RPMI7951 (cell line): ENCODE measurements at places on chromosomes 16 and 17. TPM values are rescaled to one million over a fixed set of nuclear protein-coding genes. Genes with fewer than 3 reads are reported as not detected.

DNA sequence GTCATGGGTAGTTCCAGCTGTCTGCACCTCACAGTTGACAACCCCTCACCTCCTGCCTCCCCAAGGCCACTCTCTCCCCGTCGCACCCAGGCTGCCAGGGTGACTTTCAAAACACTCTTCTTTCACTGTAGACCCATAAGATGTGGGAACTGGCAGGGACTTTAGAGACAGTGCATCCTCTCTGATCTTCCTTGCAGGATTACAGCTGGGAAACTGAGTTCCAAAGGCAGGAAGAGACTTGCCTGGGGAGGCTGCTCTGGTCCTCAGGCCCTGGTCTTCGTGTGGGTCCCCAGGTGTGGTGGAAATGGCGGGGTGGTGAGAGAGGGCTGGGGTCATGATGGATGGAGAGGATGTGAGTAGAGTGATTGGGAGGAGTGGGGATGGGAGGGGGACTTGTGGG is 21.9 kb upstream of the NKD1 start:
- DNase-seq, result no peak

- DNase-seq, result no peak
Measured at GRCh38 chr16:67844497-67844896, 2.2 kb upstream of the NUTF2 start.

DNA sequence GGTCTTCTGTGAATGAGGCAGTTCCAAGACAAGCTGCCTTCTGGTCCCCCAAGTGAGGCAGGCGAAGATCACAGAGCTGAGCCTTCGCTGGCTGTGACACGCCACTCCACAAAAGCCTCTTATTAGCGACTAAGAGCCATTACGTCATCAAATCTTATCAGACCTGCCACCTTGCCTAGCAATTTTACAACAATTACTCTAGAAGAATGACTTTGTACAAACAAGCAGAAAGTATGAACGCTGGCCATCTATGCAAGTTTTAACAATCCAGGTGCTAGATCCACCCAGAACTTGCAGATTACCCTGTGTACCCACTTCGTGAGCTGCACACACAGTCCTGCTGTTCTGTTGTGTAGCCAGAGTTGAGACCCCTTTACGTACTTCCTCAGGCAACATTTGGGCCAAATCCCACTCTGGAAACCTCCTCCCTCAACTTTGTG is 3.8 kb upstream of the ICAM2 start:
- DNase-seq, result no peak

- DNase-seq, result peak; percentile 50
Measured at GRCh38 chr17:74176546-74177001, 26.9 kb upstream of the RPL38 start.

Gene SPNS2
- total RNA-seq, result not detected in 2 replicates

DNA sequence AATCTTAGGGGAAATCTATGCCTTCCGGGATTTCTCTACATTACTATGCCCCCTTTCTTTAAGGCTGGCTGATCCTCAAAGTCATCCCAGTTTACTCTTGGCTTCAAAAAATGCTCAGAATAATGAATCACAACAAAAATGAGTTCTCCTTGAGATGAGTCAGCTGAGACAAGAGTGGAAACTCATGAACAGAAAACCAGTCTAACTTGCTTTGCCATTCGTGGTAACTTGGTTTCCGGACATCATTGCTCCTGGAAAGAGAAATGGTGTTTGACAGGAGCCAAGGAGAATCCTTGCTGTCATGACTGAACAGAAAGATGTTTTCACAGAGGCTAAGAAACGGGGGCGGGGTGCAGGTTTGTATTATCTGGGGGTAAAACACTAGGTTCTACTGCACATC is 435.6 kb upstream of the DYNLRB2 start:
- DNase-seq, result peak; percentile 54

DNA sequence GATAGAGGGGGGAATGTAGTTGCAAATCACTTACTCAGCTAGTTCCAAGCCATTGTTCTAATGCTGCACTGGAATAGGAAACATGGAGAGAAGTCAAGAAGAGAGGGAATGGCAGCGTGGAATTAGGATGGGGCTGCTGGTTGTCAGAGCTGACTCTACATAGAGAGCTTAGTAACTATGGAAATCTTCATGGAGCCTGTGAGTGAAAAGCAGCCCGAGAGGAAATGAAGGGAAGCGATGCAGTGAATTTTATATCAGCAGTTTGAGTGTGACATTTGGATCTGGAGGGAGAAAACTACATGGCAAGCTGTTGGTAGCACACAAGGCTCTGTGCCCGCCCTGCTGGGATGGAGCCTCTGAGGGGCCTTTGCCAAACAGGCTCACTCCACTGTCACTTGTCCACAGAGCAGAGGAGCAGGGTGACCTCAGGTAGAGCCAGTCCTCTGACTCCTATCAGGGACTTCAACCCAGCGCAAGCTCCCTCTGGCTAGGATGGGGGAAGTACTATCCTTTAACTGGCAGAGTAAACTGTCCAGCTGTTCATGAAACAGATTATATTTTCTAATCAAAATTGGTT is 27.9 kb upstream of the PMFBP1 start:
- DNase-seq, result no peak

DNA sequence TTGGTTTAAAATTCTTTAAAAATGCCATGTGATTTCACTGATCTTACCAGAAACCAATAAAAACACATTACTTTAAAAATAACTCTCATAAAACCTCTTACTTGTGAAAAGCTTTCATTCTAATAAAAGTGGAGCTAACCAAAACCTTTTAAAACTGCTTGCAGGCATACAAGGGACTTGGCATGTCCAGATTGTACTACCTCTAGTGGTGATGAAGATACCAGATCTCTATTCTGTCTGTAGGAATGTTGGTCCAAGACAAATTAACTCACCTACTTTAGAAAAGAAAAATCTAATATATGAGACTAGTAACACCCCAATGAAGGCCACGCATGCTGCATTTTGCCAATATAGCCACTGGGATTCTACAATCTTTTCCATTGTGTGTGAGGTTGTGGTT is 151.0 kb upstream of the SALL1 start:
- peak; percentile 11 for DNase-seq

Gene SNAI3
- not detected in 2 replicates for total RNA-seq

DNA sequence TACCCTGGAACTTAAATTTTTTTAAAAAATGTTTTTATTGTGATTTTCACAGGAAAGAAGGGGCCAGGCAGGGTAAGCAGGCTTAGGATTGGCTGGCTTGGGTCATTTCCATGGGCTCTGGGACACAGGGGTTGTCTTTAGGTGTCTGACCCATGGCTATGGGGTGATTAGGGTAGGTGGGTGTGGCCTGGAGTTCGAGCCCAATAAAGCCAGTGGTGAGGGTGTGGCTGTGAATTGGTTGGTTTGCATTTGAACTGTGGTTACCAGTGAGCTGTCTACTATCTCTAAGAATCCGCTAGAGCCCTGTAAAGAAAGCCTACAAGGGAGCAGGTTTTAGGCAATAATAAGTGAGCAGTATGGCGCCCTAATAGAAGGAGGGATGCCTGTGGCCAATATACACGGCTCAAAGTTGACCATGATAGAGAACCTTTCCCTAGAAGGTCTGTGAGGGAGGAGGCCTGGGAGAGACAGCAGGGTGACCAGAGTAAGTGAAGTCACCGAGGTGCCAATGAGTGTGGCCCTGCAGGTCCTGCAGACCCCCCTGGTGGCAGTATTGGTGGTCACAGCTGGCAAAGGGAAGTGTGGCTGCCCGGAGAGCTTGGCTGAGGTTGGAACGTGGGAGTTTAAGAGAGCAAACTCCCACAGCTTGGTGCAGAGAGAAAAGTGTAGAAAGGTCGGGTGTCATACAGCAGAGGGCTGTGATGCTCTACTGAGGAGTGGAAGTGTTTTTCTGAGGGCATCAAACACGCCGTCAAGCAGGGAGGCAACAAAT is 454.0 kb downstream of the WWOX start:
- no peak for DNase-seq

GRCh38 chr16:4704913-4705312 is 11.6 kb downstream of the NUDT16L1 start:
- DNase-seq, result no peak

DNA sequence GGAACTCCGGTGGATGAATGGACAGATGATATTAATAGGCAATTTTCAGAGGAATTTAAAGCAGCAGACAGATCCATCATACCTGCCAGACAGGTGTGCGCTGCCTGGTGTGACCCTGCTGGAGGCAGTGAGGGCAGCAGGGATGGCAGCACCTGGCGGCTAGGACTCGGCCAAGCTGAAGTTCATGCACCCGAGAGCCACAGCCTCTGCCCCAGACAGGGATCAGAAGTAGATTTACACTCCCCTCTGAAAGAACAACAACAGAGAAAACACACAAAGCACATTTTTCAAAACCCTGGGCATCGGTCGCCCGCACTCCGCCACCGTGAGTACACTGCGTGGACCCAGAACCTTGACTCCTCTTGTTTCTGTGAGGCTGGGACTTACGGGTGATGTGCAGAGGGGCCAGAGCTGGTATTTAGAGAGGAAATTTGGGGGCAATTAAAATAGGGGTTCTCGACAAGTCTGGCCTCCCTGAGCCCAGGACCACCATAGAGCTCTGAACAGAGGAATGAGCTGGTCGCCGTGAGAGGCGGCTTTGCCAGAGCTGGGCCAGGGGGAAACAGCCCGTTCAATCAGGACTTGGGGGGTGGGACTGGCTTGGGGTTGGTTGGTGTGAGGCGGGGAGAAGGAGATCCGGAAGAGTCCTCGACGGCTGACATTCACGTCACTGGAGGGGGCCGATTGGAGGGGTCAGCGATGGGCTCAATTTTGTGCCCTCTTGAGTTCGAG is 101.0 kb downstream of the METRNL start:
- DNase-seq, result no peak

GRCh38 chr16:90043526-90043925 is 24.3 kb upstream of the DBNDD1 start:
- DNase-seq, result no peak

Gene PITPNM3
- 0.10 and 0.12 TPM in 2 replicates for total RNA-seq

Gene TMEM235
- not detected in 2 replicates for total RNA-seq

GRCh38 chr17:8665684-8666083 is 35.2 kb upstream of the MYH10 start:
- no peak for DNase-seq

DNA sequence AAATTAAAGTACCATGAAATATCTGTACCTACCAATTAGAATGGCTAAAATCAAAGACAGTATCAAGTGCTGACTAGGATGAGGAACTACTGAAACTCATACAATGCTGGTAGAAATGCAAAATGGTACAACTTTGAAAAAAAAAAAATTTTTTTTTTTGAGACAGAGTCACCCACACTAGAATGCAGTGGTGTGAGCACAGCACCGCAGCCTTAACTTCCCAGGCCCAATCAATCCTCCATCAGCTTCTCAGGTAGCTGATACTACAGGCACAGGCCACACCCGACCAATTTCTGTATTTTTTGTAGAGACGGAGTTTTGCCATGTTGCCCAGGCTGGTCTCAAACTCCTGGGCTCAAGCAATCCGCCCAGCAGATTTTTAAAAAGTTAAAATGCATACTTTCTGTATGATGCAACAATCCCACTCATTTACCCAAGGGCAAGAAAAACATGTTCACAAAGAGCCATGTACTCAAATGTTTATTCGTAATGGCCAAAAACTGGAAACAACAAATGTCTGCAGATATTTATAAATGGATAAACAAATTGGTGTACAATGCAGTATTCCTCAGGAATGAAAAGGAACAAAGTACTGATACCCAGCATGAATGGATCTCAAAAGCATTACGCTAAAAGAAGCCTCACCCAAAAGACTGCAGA is 8.7 kb downstream of the SMURF2 start:
- DNase-seq, result peak; percentile 60

DNA sequence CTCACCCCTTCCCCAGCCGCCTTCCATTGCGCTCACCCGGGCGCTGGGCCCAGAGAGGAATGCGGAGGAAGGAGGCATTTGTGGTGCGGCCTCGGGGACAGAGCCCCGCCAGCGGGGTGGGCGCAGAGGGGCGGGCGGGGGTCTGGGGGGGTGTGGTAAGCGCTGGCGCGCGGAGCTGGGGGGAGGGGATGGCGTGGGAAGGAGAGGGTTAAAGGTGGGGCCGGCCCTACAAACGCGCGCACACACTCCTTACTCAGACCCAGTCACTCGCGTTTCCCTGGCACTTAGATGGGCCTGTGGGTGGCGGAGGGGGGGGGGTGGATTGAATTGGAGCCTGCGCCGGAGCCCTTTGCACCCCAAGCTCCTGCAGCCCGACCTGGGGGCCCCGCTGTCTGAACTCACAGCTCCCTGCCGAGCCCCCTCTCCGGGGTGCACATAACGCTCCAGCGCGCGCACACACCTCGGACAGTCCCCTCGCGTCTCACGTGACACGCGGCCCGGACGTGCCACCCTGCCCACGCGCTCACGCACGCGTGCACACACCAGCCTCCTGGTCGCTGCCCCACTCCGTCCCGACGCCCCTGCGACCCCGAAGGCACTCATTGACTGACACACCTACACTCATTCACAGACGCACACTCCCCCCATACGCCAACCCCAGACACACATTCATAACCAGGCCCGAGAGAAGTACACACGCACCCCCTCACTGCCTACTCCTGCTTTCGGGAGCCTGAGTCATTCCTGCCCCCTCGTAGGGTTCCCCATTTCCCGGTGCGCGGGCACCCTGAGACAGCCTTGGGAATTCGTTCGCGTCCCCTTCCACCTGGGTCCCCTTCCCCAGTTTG is 844 bp downstream of the TBKBP1 start:
- DNase-seq, result no peak

DNA sequence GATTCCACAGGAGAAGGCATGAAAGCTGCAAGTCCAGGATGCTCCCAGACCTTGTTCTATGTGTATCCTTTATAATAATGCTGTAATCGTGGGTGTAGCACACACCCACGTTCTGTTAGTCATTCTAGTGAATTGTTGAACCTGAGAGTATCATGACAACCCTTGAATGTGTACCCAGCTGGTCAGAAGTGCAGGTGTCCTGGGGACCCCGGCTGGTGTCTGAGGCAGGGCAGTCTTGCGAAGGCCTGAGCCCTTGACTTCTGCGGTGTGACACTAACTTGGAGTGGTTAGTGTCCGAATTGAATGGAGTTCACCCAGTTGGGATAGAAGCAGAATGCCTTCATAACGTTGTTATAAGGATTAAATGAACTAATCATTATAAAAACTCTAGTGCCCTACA is 218.0 kb upstream of the TNRC6C start:
- DNase-seq, result no peak

DNA sequence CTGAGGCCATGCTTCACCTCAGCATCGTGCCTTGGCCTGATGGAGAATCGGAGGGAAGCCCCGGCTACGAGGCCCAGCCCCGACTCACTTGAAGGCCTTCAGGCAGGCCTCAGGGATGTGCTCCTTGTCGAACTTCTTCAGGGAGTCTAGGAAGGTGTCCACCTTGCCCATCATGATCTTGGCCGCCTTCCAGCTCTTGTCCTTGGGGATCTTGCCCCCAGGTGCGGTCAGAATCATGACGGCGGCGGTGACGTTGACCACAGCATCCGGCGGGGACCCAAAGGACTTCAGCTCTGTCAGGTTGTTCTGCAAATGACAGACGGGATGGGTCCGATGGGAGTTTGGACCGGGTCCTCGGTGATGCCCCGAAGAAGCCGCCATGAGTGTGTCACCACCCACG is 81.2 kb downstream of the PGS1 start:
- DNase-seq, result no peak

Gene SLC43A2
- 2.2 and 2.5 TPM in 2 replicates for total RNA-seq
